Activated naive CD4-positive, alpha-beta T cell (primary cell): ENCODE measurements at places on chromosomes 12 and 14.

DNA sequence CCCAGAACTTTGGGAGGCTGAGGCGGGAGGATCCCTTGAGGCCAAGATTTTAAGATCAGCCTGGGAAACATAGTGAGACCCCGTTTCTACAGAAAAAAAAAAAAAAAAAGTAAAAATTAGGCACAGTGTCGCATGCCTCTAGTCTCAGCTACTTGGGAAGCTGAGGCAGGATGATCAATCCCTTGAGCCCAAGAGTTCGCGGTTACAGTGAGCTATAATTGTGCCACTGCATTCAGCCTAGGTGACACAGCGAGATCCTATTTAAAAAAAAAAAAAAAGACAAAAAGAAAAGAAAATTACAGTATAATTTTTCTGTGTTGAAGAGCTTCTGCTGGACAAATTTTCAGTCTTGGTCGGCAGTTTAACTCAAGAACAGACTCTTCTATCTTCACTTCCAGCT lies 133.9 kb upstream of the FGD4 start:
- no peak for DNase-seq

DNA sequence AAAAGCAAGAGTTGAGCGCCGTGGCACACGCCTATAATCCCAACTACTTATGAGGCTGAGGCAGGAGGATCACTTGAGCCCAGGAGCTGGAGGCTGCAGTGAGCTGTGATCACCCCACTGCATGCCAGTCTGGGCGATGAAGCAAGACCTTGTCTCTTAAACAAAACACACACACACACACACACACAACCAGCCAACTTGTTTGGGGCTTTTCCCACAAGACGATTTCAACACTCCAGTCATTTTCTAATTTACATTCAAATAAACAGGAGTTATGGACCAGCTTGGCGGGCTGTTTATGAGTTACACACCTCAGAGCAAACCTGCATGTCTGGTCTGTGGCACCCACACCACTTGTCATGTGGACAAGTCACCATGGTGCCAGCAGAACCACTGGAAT lies 6.7 kb downstream of the GLTP start:
- DNase-seq, result no peak

DNA sequence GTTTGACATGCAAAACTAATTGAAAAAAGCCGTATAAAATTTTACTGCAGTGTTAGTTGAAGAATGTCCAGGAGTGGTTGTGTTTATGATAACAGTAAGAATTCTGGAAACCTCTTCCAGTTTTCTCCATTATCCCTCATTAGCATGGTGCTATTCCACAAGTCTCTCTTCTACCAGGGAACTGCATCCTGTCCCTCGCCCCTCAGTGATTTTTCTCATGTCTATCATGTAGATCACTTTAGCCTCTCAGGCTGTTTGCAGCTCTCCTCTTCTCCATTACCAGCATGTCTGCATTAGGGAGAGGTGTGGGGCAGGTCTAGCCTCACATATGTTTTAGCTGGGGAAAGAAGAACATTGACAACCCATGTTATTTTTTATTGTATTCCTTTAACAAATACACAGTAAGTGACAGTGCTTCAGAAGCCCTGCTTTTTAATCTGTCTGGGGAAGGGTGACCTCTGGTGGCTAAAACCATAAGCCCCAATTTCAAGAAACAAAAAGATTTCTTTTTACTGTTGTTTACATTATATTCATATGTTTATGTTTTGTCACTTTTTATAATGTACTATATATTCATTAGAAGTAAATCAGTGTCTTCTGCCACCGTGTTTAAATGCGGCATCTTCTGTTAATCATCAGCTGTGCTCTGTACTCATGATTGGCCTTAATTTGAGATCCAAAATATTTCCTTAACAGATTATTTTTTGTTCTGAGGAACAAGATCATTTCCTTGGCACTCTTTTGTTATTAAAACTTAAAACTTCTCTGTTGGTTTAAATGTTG lies 70.7 kb downstream of the RASSF8 start:
- no peak for DNase-seq

GRCh38 chr12:108826101-108826806 lies 31.1 kb downstream of the SSH1 start:
- DNase-seq, result no peak

DNA sequence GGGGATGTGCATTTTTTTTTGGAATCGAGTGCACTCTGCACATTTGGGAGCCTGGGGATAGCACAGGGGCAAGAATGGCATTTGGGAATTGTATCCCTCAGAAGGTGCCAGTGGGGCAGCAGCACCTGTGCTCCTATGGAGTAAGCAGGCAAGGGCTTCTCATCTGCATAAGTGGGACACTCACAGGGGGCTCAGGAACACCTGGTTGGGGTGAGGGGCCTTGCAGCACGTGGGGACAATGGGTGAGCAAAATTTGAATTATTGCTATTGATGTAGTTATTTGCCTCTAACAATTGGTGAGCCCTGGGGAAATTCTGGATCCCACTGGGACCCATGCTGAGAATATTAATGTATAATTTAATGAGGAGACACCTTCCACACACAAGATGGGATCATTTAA lies 274.2 kb downstream of the TTC6 start:
- no peak for DNase-seq

DNA sequence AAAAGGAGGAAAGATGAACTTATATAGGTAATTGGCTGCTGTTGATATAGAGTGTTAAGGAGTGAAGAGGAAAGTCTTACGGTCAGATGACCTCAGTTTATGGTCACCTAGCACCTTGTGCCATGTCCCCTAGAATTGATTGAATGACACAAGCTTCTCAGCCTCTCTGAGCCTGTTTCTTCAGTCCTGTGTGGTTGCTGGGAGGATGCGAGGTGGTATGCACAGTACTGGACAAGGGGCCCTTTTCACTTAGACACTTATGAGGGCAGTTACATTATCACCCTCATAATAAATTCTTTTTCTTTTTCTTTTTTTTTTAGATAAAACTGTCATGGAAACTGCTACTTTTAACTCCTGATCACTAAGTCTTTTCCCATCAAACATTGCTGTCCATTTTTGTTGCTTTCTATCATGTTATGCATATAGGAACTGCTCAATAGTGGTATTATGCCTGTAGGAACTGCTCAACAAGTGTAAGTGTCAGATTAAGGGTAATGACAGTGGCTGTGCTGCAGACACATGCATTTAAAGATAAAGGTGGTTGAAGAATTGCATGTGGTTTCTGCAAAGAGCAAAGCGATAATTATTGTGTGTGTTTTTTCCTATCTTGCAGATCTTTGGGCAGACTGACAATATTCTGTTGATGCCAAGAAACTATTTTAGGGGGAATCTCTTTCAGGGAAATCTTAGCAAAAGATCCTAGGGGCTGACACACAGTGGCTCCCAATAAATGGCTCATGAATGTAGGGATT lies 11.6 kb downstream of the ANO6 start:
- DNase-seq, result no peak

DNA sequence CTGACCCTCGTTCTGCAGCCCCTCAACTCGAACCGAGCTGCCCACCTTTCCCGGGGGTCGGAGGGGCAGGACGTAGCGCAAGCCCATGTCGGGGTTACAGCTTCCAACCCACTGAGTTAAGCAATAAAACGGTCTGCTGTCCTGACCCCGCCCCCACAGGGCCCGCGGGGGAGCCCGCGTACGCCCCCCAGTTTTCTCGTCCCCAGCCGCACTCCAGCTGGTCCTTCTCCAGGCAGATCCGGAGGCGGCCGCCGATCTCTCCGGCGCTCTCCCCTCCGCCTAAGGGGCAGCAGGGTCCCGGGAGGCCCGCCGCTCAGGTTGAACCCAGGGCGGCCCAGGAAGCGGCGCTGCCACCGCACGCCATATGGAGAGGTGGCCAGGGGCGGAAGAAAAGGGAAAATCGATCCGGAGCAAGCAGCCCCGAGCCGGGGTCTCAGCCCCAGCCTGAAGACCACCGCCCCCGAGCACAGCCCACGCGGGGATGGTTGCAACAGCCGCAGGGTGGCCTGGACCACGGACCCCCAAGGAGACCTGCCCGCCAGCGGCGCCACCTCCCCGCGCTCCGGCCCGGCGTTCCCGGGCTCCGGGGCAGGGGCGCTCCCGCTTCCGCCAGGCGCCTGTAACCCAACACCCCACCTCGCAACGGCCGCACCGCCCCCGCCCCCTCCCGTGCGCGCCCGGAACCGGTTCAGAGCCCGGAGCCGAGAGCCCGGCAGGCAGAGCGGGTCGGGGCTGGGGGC lies 760 bp downstream of the ACTN1 start:
- no peak for DNase-seq

DNA sequence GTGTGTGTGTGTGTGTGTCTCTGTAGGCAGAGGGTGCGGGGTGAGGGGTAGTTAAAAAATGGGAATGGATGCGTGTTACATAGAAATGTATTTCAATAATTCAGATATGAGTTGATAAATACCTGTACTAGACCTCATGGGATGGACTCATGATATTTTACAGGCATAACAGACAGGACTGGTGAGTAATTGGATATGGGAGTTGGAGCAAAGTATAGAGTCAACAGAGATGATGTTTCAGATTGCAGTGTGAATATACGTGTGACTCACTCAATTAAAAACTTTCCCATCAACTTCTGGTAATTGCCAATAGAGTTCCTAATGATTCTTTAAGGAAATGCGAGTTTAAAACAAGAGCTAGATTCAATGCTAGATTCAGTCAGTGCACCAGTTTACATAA lies 711.9 kb downstream of the C12orf50 start:
- DNase-seq, result no peak

- no peak for DNase-seq
These were observed 20.2 kb downstream of the CCDC38 start for GRCh38 chr12:95922231-95922630.

GRCh38 chr12:22880331-22880730 lies 255.4 kb downstream of the ETNK1 start:
- no peak for DNase-seq

DNA sequence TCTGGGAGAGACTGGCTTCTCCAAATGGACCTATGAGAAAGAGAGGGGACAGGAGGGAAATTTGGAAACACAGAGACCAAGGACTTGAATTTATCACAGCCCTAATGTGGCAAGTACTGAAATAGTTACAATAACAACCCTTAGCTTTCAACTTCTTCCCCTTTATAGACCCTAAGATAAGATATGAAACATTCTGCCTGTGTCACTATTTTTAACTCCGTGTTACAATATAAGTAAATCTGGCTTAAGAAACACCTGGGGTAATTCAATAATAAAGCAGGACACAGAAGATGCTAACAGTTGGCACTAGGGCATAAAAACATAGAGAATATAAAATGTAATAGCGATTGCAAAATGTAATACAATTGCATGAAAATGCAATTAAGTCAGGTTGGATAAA lies 216.4 kb downstream of the NOVA1 start:
- no peak for DNase-seq

- no peak for DNase-seq
These were observed 2.0 kb downstream of the POP5 start for GRCh38 chr12:120579179-120579578.

DNA sequence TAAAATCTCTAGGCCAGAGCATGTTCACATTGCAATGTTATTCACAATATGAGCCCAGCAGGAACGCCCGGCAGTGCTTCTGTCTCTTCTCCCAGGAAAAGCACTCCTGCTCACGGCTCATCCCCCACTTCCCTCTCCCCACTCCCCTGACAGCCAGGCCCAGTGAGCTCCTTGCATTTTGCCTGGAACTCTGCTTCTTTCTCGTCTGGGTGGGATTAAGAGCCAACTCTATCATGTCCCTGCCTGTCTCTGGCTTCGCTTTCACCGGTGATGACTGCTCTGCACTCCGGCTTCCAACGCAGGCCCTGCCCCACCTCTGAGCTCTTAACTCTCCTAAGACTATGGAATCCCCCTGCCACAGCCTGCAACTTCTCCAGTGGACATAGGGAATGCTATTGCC lies 2.5 kb downstream of the PLEK2 start:
- DNase-seq, result no peak

- DNase-seq, result no peak
These were observed 61.6 kb downstream of the ARL6IP4 start for GRCh38 chr12:123041811-123042655.

DNA sequence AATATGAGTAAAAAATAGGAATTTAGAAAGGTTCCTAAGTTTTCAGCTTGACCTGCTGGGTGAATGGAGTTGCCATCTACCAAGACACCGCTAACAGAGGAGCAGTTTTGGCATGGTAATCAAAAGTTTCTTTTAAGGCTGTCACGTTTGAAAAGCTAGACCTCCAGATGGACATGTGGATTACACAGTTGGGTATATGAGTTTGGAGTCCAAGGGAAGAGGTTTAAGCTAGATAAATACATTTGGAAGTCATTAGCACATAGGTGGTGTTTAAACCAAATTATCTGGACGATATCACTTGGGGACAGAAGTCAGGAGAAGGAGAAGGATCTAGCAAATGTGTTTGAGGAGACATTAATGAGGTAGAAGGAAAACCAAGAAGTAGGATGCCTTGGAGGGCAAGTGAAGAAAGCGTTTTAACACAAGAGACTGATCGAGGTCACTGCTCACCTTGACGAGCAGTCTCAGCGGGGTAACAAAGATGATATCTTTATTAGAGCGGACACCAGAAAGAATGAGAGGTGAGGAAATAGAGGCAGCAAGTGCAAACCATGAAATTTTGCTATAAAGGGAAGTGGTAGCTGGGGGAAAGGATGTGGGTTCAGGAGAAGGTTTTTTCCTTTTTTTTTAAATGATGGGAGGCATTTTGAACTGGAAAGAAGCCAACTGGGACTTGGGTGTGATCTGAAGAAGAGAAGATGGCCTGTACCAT lies 17.6 kb downstream of the PNP start:
- DNase-seq, result no peak

DNA sequence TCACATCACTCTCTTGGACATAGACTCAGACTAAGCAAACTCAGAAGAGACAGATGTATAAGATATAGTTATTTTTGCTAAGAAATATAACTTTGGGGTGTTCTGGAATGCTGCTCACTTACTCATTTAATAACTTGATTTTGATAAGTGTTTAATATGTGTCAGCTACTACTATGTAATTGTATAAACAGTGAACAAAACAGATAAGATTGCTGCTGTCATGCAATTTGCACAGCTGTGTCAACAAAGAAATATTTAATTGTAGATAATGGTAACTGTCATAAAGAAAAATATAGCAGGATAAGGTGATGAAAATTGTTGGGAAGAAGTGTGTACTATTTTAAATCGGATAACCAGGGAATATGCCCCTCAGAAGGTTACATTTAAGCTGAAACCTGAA lies 84.1 kb upstream of the ZDHHC17 start:
- no peak for DNase-seq

DNA sequence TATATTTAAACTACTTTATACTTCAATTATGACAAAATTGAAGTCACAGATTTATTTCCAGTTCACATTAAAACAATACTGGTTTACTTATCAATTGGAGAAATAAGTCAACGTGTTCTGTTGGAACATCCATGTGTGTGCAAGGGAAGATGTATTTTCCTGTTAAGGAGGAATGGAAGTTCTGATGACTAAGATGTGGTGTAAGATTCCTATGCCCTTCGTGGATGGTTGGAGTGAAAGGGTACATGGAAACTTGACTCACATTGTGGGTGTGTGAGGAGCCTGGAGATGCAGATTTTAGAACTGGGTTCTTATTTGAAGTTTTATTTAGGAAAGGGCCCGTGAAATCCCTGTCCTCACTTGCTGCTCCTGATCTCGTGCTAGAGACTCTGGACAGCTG lies 95.3 kb downstream of the CATSPERB start:
- DNase-seq, result no peak
